ENCODE measurements at places on chromosomes 3 and 15. TPM values are rescaled to one million over a fixed set of nuclear protein-coding genes. Genes with fewer than 3 reads are reported as not detected.

Gene PRSS50
- not detected for polyA plus RNA-seq

GRCh38 chr3:87270908-87271700 is 5.3 kb downstream of the POU1F1 start:
- no peak overlapping the region for H3K4me3 ChIP-seq
- H3K4me1 ChIP-seq: peaks cover 10% of the 10 kb centered on the region
- no peaks in the 10 kb centered on the region for H3K36me3 ChIP-seq
- DNase-seq: no peak

Gene POPDC2
- polyA plus RNA-seq: 7.0 TPM

DNA sequence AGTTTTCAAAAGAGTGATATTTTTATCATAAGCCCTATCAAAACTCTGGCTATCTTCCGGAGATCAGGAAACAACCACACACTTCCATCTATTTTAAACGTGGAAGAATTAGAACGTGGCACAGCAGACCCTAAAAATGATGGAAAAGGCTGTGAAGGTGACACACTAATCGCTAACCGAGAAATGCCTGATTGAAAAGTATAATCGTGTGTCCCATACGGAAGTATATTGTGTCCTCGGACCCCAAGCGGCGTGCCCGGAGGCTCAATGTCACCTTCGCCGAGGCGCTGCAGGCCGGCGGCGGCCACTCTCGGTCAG is 642 bp downstream of the COX5A start:
- H3K4me1 ChIP-seq: peaks cover 19% of the 10 kb centered on the region
- peak overlapping the region; percentile 96 for H3K27ac ChIP-seq
- no peaks in the 10 kb centered on the region for H3K27me3 ChIP-seq
- H3K4me3 ChIP-seq: peak overlapping the region; percentile 91

DNA sequence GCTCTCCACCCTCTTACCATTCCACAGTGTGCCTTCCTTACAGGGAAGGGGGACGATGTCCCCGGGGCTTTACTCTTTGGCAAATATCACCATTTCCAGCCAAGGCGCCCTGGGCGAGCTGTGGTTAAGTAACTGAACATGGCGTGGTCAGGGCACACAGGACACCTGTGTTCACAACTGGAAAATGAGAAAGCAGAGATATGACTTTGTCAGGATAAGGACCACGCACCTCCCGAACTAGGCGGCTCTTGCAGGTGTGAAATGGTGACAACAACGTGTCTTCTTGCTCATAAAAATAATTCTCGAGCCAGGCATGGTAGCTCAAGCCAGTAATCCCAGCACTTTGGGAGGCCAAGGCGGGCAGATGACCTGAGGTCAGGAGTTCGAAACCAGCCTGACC is 154.8 kb downstream of the LRRC28 start:
- H3K4me3 ChIP-seq: no peak overlapping the region
- no peak overlapping the region for H3K27ac ChIP-seq
- DNase-seq: no peak
- no peaks in the 10 kb centered on the region for H3K27me3 ChIP-seq
- H3K36me3 ChIP-seq: no peaks in the 10 kb centered on the region

GRCh38 chr3:23183731-23184130 is 19.4 kb upstream of the UBE2E2 start:
- H3K4me3 ChIP-seq: no peak overlapping the region
- no peaks in the 10 kb centered on the region for H3K4me1 ChIP-seq
- no peaks in the 10 kb centered on the region for H3K36me3 ChIP-seq
- no peak overlapping the region for H3K27ac ChIP-seq

DNA sequence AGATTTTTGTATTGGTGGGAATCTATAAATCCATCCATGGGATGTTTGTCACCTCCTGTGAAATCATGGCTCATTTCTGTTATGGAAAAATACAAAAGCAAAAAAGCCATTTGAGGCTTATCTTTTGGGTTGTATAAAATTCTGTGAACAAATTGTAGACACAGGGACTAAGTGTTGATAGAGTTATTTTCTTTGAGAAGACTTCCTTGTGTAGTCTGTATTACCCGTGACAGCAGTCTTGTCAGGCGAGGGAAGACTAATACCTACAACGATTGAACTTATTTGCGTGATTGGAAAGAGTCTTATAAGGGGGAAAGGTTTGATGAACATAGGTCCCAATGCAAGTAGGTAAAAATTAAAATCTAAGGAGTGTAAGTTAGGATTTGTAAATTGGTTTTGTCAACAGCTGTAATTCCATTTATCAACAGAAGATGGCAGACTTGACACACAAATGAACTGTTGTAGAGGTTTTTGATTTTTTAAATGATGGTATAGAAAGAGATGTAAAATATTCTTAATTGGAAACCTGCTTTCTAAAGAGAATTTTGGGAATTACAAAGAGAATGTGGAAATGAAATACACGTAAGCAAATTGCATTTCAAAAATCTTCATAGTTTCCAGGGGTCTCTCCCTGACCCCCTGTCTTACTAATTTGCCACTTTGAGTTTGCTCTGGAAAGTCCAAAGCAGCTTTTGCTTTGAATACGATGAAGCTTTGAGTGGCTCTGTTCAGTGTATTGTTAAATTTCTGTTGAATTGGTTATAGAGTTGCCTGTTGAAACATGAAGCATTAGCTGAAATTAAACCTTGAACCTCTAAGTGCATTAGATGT is 33.2 kb downstream of the SLC25A26 start:
- H3K27ac ChIP-seq: no peak overlapping the region
- H3K4me1 ChIP-seq: no peaks in the 10 kb centered on the region
- H3K27me3 ChIP-seq: no peaks in the 10 kb centered on the region
- no peak overlapping the region for H3K4me3 ChIP-seq
- no peak for DNase-seq

DNA sequence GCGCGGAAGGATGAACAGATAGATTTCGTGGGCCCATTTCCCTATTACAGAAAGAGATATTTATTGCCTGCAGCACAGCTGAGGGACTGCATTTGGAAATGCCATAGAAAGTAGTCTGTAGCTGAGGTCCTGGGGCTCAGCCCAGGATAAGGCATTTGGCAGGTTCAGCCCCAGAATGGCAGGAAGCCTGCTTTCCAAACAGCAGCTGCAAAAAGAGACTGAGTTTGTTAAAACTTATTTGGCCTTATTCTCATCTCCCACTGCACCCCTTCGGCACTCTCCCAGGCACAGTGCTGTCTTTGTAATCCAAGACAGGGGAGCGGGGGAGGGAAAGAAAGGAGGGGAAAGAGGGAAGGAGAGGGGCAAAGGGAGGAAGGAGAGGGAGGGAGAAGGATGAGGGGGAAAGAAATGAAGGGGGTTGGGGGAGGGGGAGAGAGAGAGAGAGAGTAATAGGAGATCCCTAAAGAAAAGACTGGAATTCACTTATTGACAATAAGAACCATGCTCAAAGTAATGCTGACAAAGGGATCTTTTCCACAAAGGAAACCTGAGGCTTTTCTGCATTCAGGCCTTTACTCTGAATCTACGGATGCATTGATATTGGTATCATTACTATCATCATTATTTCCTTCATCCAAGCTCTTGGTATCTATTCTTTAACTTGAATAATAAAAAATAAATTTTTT is 94.0 kb upstream of the LRRN1 start:
- H3K27me3 ChIP-seq: no peaks in the 10 kb centered on the region
- H3K4me3 ChIP-seq: no peak overlapping the region
- no peak overlapping the region for H3K27ac ChIP-seq
